Epithelial cell of esophagus (primary cell): ENCODE measurements at places on chromosomes 2 and 18.

DNA sequence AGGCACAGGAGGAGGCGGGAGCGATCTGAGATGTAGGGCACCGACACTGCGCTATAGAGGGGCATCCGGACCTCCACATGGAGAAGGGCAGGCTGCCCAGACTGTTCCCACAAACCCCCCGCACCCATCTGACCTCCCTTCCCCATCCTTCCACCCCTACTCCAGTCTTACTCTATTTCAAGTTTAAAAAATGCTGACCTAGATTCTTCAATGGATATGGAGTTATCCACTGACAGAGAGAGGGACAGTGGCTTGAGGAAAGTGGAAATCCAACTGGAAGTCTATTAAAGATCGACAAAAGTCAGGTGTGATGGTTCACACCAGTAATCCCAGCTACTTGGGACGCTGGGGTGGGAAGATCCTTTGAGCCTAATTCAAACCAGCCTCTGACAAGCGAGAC, 5.1 kb upstream of the DGUOK start:
- no peak for DNase-seq

- no peak for DNase-seq
Observed at GRCh38 chr2:28687171-28687570, 64.5 kb upstream of the PPP1CB start.

DNA sequence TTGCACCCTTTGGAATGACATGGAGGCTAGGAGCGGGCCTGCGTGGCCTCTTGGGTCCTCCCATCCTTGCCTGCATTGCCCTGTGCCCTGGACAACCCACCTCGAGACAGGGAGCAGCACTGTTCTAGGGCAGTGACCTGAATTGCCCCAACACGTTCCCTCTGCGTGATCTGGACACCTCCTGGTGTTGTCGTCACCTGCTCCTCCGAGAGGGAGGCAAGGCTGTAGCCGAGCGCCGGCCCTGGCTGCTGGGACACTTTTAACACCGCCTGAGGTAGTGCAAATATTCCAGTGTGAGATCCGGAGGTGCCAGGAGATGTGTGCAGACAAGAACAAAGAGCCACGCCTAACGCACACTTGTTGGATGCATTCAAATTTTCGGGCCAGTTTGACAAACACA, 131.5 kb downstream of the SMAD7 start:
- DNase-seq: no peak

DNA sequence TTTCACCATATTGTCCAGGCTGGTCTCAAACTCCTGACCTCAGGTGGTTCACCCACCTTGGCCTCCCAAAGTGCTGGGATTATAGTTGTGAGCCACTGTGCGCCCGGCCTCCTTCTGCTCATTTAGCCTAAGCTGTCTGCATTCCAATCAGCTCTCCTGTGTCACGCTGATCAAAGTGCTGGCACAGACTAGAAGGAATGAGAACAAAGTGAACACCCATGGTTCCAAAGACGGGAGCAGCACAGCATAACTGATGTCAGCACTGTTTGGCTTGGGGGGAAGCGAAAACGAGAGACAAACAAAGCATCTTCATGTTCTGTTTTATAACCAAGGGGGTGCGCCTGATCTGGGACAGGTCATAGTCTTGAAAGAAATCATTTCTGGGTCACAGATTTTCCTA, 43.3 kb downstream of the DIPK1C start:
- no peak for DNase-seq

DNA sequence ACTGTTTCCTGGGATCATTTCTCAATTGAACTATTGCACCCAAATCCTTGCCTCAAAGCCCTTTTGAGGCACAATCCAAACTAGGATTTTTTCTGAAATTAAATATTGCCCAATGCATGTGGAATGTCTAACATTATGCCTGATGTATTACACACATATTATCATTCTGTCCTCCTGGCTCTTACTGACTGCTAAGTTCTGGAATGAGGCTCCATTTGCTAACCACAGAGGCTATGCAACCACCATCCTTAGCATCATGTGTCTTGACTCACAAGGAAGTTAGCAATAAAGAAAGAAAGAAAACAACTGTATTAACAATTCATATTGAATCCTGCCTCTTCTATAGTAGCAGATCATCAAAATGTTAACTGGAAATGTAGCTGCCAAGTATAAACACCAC, 1142.7 kb downstream of the CNTNAP5 start:
- DNase-seq: peak; percentile 73

DNA sequence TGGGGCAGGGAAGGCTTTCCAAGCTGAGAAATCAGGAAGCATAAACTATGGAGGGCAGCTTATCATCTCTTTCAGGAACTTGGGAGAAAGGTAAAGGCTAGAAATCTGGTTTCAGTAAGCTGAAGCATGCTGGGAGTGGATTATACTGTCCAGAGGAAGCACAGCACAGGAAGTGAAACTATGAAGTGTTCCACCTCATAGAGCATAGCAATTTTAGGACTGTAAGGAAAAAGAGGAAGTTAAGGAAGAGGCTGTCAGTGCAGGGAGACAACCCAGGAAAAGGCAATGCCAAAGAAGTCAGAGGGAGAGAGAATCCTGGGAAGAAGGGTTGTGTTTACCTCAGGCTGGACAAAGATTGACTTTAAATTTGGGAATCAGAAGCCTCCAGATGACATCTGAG, 51.9 kb downstream of the EFEMP1 start:
- no peak for DNase-seq
